ENCODE measurements at places on chromosomes 5 and 9.

- DNase-seq: no peak
Measured at GRCh38 chr5:79878721-79879336, 112.2 kb downstream of the MTX3 start.

DNA sequence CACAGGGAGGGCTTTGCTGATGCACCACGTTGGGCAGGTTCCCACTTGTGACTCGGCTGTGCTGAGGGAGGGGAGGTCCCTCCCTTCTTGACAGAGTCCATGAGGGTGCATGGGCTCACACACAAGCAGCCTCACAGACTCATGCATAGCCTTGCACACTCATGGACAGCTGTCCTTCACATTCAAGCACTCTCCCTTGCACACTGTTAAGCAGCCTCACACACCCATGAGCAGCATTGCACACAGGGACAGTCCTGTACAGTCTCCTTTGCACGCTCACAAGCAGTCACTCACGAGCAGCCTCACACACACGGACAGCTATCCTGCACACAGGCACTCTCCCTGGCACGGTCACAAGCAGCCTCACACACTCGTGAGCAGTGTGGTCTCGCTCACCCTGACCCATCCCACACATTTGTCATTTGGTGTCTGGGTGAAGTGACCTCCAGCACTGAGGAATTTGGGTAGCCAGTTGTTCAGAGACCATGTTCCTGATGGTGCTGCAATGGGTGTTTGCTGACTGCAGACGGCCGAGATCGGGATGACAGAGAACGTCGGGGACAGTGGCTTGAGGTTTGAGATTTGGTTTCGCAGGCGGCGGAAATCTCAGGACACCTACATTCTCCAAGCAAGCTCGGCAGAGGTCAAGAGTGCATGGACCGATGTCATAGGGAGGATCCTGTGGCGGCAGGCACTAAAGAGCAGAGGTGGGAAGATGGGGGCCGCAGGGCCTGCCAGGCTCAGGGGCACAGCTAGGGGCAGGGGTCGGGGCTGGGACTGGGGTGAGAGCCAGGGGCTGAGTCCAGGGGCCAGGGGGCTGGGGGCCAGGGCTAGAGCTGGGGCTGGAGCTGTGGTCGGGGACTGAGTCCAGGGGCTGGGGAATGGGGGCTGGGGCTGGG, 17.7 kb upstream of the LRRC14B start:
- peak; percentile 43 for DNase-seq

- no peak for DNase-seq
Measured at GRCh38 chr5:38515092-38515491, 41.4 kb downstream of the LIFR start.

- no peak for DNase-seq
Measured at GRCh38 chr9:36922548-36922947, 111.5 kb downstream of the PAX5 start.

GRCh38 chr9:22449719-22450118, 3.1 kb downstream of the DMRTA1 start:
- no peak for DNase-seq

DNA sequence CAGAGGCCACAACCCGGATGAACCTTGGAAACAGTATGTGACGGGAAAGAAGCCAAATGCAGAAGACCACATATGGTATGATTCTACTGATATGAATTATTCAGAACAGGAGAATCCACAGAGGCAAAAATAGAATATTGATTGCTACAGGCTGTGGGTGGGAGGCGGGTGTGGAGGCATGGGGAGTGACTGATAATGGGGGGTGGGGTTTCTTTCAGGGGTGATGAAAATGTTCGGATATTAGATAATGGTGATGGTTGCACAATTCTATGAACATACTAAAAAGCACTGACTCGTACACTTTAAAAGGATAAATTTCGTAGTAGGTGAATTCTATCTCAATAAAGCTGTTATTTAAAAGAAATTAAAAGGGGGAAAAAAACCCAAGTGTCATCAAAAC, 10.7 kb downstream of the IL4 start:
- no peak for DNase-seq

DNA sequence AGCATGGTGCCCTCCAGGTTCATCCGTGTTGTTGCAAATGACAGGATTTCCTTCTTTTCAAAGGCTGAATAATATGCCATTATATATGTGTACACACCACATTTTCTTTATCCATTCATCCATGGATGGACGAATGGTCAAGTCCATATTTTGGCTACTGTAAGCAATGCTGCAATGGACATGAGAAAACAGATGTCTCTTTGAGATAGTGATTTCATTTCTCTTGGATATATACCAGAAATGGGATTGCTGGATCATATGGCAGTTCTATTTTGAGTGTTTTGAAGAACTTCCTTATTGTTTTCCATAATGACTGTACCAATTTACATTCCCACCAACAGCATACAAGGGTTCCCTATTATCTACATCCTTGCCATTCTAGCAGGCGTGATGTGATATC, 67.9 kb downstream of the TEK start:
- DNase-seq: no peak

DNA sequence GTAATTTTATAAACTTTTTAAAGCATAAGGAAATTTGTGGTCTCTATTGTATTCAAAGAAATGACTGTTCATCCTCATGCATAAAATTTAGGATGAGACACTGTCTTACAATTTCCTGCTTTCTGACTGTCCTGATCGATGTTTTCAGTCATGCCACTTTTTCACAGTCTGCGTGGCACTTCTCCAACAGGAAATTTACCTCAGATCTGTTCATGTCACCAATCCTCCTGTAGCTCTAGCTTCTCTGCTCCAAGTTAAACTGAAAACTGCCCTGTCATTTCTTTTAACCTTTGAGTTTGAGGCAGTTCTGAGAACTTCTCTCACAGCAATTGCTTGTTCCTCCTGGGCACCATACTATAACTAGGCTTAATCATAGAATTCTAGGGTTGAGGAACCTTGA, 455.1 kb downstream of the EFNA5 start:
- DNase-seq: no peak

DNA sequence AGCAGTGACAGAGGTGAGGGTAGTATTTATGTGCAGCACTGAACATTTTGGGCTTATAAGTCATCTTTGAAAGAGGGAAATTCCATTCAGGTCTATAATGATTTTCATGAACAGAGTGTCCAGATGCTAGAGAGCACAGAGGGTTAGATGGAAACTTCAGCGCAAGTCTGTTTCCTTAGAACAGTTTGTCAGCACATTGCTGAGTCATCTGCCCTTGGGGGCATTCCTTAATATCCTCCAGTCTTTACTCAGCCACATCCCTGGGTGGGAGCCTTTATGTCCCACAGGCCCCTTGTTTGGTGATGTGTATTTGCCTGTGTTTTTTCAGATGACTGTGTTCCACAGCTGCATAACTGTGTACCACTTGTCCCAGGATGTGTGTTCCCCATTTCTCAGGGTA, 138.5 kb upstream of the S1PR3 start:
- DNase-seq: no peak

DNA sequence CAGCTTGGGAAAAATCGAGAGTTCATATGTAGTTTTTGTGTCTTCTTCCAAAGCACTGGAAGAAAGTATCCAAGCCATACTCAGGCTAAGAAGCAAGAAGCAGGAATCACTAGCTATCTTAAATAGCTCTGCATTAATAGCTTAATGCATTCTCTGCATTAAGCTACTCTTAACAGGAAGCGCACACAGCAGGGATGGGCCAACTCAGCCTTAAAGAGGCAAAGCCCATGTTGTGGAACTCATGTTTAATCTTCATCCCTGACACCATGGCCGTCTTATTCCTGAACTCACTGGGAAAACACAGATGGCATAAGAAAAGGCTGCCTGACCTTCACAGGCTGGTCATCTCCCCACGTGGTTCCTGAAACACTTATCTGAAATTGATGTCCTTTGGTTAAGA, 18.7 kb upstream of the ICE1 start:
- no peak for DNase-seq

GRCh38 chr5:55485073-55485472, 49.7 kb downstream of the PLPP1 start:
- DNase-seq: no peak

- DNase-seq: no peak
Measured at GRCh38 chr5:1542781-1543180, 19.0 kb upstream of the LPCAT1 start.

GRCh38 chr5:23457780-23458179, 49.6 kb upstream of the PRDM9 start:
- no peak for DNase-seq

- DNase-seq: no peak
Measured at GRCh38 chr5:155097995-155098394, 84.4 kb downstream of the KIF4B start.

- DNase-seq: no peak
Measured at GRCh38 chr9:112858625-112859147, 32.0 kb downstream of the SLC46A2 start.

DNA sequence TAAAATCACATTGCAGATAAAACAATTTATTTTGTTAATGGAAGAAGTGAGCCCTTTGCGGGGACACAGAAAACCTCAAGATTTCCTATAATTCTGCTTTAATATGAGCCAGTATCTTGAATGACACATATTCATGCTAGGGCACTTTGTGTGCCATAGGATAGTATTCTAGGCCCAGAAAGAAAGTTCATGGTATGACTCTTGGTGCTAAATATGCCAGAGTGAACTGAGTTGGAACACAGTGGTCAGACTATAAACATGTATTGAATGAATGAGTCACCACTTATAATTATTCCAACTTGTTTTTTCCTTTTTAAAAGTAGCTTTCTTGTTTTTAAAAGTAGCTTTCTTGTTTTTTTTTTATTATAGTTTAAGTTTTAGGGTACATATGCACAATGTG, 46.0 kb downstream of the ADAMTS19 start:
- DNase-seq: no peak

Measured in breast epithelium (tissue), 4 donors.